ENCODE measurements at places on chromosomes 11 and 22. TPM values are rescaled to one million over a fixed set of nuclear protein-coding genes. Genes with fewer than 3 reads are reported as not detected.

DNA sequence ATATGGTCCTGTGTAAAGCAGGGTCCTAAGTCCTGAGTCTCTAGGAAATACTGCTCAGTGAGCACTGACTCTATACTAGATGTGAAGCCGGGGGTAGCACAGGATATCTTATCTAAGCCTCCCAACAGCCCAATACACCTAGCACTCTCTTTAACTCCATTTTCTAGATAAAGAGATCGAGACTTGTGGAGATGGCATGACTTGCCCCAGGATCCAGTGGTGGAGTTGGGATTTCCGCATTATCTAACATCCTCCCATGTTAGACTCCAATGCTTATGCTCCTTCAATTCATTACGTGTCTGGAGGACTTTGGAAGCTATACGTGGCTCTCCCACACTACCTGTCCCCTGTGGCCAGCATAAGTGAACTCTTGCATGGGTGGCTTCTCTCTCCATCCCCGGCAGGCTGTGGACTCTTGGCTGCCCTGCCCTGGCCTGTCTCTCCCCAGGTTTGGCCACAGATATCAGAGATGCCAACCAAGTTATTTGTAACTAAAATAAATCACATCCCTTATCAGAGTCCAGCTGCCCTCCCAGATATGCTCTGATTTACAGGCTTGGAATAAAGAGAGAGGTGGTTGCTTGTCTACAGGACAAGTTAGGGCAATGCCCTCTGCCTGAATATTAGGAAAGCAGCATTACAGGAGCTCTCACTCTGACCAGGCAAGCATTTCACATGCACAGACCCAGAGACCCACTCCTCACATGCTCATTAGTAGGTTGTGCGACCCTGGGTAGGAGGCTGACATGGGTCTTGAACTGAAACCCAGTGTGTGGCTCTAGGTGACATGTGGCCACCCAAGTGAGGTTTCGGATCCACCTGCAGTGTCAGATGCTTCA, 4.5 kb downstream of the CD44 start:
- no peak for DNase-seq

The BTBD18 gene
- total RNA-seq: not detected

DNA sequence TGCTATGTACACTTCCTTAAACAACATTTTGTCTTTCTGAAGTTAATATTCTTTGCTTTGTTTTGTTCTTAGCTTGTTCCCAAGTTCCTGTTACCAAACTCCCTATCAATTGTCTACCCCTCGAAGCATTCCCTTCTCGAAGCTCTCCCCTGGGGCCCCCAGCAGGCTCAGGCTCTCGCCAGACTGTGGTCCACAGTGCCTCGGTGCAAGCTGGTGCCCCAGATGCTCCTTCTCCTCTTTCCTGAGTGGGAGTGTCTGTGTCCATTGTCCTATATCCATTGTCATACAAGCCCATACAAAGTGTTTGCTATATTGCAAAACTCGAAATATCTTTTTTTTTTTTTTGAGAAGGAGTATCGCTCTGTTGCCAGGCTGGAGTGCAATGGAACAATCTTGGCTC, 51.7 kb upstream of the RTL6 start:
- no peak for DNase-seq

The PRODH gene
- total RNA-seq: 0.70 TPM

The SLC17A6 gene
- not detected for total RNA-seq

The SYT12 gene
- total RNA-seq: 0.20 TPM

The IL10RA gene
- 450 TPM for total RNA-seq

The ELFN2 gene
- 0.88 TPM for total RNA-seq

DNA sequence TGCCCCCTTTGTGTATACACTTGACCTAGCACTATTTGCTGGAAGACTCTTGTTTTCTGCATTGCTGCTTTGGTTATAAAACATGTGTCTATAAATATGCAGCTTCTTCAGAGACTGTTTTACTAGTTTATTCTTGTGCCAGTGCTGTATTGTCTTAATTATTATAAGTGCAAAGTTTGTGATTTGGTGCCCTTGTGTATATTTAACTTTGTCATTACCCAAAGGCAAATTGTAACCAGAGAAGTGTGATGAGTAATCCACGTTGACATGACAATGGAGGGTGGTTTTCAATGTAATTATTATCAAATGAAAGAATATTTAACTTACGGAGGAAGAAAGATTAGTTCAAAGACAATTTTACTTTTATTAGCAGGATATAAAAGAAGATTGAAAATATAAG, 75.0 kb upstream of the PRODH start:
- DNase-seq: no peak

DNA sequence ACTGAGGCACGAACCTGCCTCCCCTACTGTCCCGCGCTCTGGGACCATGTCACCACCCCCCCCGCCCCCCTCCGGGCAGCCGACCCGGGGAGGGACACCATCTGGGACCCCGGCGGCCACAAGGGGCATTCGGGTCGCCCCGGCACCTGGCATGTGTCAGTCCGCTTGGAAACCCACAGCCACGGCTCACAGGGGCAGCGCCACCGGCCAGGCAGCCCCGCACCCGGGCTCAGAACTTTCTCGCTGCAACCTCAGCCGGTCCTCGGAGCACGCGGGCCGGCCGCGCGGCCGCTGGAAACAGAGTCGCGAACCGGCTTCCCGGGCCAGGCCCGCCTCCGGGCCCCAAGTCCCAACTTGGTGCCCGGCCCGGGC, 159.9 kb upstream of the GRK3 start:
- DNase-seq: peak; percentile 22

The CD82 gene
- total RNA-seq: 56.3 TPM

- DNase-seq: no peak
Observed at GRCh38 chr11:98836156-98836555, 184.6 kb upstream of the CNTN5 start.

The TRIM49 gene
- total RNA-seq: not detected

The KRTAP5-11 gene
- not detected for total RNA-seq

DNA sequence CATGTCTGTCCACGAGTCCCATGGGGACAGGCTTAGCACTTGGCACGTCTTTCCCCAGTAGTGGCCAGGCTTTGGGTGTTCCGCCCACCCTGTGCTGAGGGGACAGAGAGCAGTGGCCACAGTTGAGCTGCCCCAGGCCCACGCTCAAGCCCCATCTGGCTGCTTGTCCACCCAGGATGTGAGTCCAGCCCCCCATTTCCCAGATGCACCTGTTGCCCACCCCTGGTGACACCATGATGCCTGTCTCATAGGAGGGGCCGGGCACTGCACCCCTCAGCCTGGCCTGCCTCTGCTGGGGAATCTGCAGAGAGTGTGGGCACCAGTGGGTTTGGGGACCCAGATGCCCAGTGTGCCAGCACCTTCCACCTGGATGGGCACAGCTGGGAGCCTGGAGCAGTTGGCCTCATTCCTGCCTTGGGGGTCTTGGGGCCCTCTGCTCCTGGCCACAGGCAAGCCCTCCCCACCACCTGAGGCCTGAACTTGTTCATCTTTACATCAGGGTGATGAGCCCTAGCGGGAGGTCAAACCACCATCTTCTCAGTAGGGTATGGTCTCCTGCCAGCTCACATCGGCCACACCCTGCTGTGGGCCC, 5.7 kb downstream of the SIGIRR start:
- no peak for DNase-seq

DNA sequence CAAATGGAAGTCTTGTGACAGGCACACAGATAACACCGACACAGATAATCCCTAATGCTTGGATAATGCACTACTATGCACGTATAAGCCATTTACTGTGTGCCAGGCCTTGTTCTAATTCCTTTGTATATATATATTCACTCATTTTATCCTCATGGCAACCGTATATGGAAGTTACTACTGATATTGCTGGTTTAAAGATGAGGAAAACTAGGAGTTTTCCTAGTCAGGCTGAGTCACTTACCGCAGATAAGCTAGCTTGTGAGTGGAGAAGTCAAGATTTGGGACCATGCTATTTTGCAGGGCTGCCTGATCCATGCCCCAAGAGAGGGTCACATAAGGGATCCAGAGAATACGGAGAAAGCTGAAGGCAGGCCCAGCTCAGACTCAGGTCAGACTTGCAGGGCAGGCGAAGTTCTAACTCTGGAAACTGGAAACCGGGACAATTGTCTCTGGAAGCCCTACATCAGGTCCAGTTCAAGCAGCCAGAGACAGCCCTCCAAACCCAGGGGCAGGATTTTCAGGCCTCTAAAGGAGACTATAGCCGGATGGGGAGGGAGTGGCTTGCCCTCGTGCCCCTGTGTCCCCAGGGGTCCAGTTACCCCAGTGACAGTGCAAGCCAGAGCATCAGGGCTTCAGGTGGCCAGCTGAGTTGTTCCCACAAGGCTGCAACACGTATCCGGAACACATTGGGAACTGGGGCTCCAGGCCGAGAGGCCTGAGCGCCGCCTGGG, 534.8 kb downstream of the INSC start:
- DNase-seq: no peak

DNA sequence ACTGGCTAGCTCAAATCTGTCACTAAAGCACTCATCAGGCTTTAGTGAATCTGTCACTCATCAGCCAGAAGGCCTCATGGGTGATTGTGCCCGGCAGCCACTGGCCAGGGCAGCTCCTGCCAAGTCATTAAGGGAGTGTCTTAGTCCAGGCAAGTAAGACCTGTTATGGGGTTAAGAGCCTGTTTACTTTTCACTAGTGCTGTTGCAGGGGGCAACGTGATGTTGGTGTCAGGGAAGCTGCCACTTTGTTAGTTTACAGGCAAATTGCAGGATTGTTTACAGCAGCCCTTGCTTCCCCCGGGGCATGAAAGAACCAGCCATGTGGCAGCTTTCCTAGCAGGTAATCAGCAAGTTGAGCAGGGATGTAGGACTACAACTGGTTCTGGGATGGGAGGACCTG, 155.6 kb upstream of the NCAM1 start:
- DNase-seq: no peak

The BIK gene
- total RNA-seq: 3.2 TPM

- no peak for DNase-seq
Observed at GRCh38 chr22:30225220-30225927, 21.2 kb downstream of the LIF start.

All from T-cell (primary cell).